ENCODE measurements at places on chromosomes 12 and 14.

- no peak for DNase-seq
These were observed 19.3 kb downstream of the SLC17A8 start for GRCh38 chr12:100376161-100376560.

DNA sequence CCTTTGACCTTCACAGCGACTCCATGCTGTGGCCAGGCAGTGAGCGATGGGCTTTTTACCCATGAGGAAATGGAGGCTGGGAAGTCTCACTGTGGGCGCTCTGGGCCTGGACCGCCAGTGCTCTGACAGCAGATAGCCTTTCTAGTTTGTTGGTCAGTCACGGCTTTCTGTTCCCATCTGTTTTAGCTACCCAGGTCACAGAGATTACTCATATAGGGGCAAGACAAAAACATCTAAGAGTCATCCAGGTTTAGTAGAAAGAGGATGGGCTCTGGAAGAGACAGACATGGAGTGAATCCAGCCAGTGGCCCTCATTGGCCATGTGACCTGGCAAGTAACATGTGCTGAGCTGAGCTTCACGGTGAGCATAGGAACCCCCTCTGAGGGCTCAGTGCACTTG lies 68.6 kb downstream of the MARK3 start:
- DNase-seq, result no peak

GRCh38 chr12:42156232-42156631 lies 11.6 kb upstream of the GXYLT1 start:
- DNase-seq, result no peak

DNA sequence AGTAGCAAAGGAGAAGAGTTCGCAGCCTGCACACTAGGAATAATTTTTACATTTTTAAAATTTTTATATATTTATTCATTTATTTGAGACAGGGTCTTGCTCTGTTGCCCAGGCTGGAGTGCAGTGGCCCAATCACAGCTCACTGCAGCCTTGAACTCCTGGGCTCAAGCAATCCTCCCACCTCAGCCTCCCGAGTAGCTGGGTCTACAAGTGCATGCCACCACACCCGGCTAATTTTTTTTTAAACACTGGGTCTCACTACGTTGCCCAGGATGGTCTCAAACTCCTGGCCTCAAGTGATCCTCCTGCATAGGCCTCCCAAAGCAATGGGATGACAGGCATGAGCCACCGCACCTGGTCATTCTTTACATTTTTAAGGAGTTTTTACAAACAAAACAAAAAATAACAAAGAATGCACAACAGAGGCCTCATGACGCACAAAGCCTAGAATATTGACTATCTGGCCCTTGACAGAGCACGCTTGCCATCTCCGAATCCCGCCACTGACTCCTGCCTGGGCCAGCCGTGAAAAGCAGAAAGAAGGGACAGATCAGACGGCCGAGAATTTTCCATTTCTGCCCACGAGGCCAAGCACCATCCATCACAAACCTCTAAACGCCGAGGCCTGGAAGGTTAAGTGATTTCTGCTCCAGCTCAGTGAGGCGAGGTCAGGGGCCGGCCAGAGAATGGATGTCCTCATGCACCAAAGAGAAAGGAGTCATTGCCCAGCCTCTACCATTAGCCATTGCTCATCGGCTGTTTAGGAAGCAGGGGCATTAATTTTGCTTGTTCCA lies 120.0 kb downstream of the SCARB1 start:
- DNase-seq, result no peak

DNA sequence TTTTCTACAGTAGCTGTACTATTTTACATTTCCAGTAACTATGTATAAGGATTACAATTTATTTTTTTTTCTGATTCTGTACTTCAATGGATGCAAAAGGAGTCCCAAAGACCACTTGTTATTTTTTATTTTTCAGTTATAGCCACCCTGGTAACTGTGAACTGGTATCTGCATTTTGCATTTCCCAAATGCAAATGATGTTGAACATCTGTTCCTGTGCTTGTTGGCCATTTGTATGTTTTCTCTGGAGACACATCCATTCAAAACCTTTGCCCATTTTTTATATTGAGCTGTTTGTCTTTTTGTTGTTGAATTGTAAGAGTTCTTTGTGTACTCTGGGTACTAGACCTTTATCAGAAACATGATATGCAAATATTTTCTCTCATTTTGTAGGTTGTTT lies 485.6 kb downstream of the LRIG3 start:
- no peak for DNase-seq

DNA sequence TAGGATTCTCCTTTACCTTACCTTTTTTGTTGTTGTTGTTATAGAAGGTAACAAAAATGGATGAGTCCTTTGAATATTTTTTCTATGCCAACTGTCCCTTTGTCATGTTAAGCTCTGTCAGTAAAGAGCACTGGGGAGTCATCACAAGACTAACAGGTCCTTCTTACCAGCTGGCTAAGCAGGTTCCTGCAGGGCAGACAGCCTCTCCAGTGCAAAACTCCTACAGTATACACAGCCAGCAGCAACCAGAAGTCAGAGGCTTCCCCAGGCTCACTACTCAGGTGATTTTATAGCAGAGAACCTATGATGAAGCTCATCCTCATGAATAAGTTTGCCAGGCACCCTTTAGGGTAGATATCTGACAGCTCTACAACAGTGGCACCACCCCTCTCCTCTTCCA lies 271.1 kb downstream of the RERGL start:
- no peak for DNase-seq

DNA sequence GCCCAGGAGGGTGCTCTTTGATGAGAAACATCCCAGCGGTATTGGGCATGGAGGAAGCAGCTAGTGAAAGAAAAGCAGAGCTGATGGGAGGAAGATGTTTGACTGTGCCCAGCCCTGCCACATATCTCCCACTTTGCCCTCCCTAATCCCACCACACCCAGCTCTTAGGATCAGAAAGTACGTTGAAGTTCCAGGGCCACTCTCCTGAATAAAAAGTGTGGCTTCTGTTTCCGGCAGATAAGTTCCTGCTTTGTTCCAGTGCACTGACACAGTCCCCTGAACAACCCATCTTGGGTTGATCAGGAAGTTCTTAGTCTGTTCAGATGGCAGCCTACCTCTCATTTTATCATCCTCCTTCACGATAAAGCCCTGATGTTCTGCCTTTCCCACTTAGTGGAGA lies 16.5 kb downstream of the TPCN1 start:
- DNase-seq, result no peak

GRCh38 chr14:73889376-73889775 lies 2.7 kb downstream of the ZNF410 start:
- no peak for DNase-seq

DNA sequence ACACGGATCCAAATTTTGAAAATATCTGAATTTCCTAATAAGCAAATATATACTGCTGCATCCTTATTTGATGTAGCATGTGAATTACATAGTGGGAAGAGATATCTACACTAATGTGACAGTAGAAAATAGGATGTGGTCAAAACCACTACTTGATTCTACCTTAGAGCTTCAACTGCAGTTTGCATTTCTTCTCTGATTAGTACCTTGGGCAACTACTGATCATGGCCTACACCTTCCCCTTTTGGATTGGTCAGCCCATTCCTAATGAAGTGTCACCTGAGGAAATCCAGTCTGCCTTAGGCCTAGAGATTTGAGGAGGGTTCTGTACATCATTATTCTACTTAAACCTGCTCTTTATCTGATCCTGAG lies 10.7 kb downstream of the LLPH start:
- no peak for DNase-seq

Data from foreskin keratinocyte (primary cell).